ENCODE measurements at places on chromosomes 5 and 9.

GRCh38 chr9:69357821-69358220, 32.8 kb downstream of the ENTREP1 start:
- no peak for DNase-seq

GRCh38 chr5:175596761-175597189, 61.1 kb upstream of the HRH2 start:
- DNase-seq: no peak

DNA sequence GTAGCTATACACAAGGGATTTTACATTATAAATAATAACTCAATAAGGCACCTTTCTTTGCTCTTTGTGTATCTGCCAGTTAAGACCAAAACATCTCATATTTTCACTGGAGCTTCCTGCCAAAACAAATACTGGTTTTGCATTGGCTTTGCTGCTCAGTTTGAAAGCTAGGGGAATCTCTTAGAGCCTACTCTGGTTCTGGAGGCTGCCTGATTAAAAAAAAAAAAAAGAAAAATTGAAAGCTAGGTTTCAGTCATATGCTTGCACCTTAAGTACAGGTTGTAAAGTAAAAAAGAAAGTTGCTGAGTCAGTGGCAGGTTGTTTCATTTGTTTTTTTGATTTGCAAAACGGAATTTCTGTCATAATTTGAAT, 2.3 kb downstream of the DENND4C start:
- DNase-seq: no peak

DNA sequence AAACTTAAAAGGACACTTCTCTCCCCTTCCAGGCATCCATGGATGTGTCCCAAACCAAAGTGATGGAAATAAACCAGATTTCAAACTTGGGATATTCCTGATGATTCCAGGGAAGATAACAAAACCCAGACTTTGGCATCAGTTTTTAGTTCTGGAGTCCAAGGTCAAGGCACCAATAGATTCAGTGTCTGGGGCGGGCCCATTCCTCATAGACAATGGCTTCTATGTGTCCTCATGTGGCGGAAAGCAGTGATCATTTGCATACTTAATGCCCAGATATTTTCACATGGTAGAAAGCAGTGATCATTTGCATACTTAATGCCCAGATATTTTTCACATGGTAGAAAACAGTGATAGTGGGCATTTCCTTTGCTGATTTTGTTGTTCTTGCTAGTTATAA, 151.4 kb upstream of the DAP start:
- no peak for DNase-seq

GRCh38 chr9:123556464-123557435, 200.8 kb downstream of the CRB2 start:
- no peak for DNase-seq

DNA sequence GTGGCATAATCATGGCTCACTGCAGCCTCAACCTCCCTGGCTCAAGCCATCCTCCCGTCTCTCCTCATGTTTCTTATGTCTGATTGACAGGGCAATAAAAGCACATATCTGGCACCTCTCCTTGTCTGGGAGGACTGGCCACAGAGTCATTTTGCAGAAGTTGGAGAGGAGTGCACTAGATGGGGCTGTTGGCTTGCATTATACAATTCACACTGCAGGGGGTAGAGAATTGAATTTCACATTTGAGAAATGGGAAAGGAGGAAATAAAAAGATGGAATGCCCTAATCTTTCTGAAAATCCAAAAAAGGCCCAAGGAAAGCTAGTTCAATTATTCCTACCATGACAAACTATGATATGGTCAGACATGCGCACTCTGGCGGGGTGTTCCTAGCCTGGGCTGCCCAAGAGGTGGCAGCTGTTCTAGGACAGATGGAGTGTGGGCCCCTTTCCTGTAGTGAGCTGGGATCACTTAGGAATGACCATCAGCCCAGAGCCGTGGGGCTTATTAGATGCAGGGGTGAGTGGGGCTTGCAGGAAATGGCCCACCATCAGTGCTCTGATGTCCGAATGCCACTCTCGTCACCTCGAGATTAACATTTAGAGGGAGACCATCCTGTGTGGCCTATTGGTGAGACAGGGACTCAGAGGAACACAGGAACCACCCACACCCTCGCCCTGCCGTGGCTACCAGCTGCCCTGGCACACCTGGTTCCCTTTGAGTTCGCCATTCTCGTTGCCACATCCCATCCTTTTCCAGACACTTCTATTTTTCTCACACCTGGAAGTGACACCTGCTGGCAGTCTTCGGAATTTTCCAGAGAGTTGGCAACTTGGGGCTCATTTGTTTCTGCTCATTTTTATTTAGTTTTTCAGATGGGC, 21.8 kb upstream of the ANKRD18A start:
- no peak for DNase-seq

DNA sequence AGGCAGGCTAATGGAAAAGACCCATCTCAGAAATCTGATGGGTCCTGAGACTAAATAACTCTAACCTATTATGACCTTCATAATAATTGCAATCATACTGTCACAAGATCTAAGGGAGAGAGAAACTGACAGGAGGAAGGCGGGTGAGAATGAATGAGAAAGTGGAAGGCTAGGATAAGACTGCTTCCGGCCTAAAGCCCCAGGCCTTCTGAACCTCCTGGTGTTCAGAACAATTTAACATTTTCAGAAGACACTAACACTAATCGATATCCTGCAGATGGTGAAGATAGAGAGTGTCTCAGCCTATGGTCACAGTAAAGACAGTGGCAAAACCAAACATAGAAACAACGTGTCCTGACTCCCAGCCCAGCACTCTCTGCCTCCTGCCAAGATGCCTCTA, 1.2 kb downstream of the RPS14 start:
- no peak for DNase-seq

GRCh38 chr5:115262011-115262320, 711 bp downstream of the PGGT1B start:
- DNase-seq: no peak

DNA sequence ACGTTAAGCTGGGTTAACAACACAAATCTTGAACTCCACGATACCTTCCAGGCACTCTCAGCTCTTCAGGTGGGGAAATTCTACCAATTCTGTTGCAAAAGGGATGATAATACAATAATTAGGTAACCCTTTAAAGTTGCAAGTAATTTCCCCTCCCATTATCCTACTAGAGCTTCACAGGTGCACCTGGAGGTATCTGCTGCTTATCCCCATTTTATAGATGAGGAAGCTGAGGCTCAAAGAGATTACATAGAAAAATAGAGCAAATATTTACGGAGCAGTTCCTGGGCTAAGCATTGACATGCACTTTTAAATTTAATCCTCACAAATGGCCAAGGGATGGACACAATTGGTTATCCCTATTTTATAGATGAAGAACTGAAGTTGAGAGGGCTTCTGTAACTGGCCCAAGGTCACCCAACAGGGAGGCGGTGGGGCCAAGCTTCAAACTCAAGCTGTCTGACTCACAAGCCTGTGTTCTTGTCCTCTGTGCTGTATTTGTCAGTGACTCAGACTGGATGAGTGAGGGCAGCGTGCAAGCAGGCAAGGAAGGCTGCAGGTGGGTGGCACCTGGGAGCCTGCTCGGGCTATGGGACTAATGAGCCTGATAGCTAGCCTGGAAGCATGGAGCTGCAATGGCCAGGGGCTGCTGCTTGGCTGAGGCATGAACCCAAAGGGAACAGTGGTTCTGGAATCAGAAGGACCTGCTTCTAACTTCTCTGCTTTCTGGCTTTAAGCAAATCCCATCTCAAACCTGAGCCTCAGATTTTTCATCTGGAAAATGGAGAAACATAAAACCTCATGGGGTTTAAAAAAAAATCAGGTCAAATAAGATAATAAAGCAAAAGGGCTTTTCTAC, 105.5 kb downstream of the PDE6A start:
- no peak for DNase-seq

DNA sequence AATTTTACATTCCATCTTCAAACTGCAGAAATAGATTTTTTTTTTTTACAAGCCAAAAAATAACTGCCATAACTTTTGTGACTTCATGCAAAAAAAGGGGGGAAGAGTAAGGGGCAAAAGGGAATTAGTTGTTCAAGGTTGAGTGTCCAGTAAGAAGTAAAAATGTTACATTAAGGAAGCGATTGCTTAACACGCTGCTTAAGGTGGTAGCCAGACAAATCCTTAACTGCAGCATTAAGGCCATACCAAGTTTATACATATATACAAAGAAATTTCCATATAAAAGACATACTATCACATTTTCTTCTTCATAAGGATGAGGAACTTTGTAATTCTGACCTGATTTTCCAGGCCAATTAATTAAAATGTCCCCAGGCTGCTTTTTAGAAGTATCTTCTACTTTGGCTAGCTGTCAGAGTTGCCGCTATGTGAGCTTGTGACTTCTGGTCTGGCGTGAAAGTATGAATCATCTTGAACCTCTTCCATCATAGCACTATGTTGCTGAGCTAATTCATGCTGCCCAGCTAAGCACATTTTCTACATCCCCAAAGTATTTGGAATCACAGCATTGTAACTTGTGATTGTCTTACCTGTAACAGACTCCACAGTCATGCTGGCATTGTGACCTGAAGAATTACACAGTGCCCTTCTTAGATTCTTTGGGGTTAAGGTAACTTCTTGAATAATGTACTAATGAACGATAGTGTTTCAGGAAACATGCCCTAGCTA, 40.0 kb downstream of the G3BP1 start:
- no peak for DNase-seq

DNA sequence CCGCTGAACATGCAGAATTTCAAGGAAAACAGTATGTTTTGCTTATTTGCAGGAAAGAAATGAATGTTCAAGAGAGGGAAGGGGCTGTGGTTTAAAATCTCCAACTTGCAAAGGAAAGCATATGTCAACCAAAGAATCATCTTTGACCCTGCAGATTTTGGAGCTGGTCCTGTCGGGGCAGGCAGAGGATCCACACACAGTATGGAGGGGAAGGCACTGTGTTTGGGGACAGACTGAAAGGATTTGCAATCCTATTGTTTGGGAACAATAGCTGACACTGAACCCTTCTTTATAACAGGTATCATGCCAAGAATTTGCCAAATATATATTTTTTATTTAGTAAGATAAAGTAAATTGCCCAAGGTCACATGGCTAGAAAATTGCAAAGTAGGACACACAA, 121.4 kb upstream of the ZNF618 start:
- no peak for DNase-seq

GRCh38 chr9:134641173-134641989, at the start of gene COL5A1:
TSS of gene COL5A1 (plus strand) at chr9:134641803. CDS start at chr9:134642188, 385 bp downstream.
- DNase-seq: no peak

- no peak for DNase-seq
Measured at GRCh38 chr9:113187929-113188595, 33.0 kb downstream of the FKBP15 start.

Measured in activated T-helper 1 cell treated with Interleukin-2 at 50 U/mL for 16 hours (primary cell).